Lower lobe of right lung (tissue), 2 donors: ENCODE measurements at places on chromosomes 6 and 20. TPM values are rescaled to one million over a fixed set of nuclear protein-coding genes. Genes with fewer than 3 reads are reported as not detected.

Gene RAET1E
- total RNA-seq, result not detected

Gene C20orf204
- 1.2 TPM for total RNA-seq

Gene MCCD1
- total RNA-seq, result not detected

Gene RSPH9
- total RNA-seq, result 2.6 TPM

Gene ADGRF4
- total RNA-seq, result not detected

Gene SAMD5
- total RNA-seq, result 8.7 TPM

Gene DPPA5
- not detected for total RNA-seq

Gene RNF39
- 2.5 TPM for total RNA-seq

Gene CAGE1
- not detected for total RNA-seq

Gene MDFI
- total RNA-seq, result 10.6 TPM

Gene IL20RA
- total RNA-seq, result 10.9 TPM

Gene CDH26
- 8.4 TPM for total RNA-seq

Gene CNPY3
- 84.0 TPM for total RNA-seq

Gene VTA1
- total RNA-seq, result 35.2 TPM

Gene ANKEF1
- total RNA-seq, result 3.8 TPM

Gene SRMS
- total RNA-seq, result not detected

Gene EMILIN3
- 0.15 TPM for total RNA-seq

Gene LPA
- total RNA-seq, result 0.30 TPM

Gene ASIP
- not detected for total RNA-seq

Gene LAMA5
- total RNA-seq, result 282 TPM

Gene FAXC
- 4.3 TPM for total RNA-seq

Gene F13A1
- 187 TPM for total RNA-seq

Gene ULBP1
- 2.0 TPM for total RNA-seq

Gene CGA
- not detected for total RNA-seq

Gene SNAI1
- 1.9 TPM for total RNA-seq

Gene PPIL6
- 10.6 TPM for total RNA-seq

Gene C20orf202
- total RNA-seq, result 2.1 TPM

Gene YIPF3
- 103 TPM for total RNA-seq

Gene RIPK1
- 26.3 TPM for total RNA-seq

Gene OXT
- total RNA-seq, result not detected

Gene GHRH
- not detected for total RNA-seq

Gene RHAG
- total RNA-seq, result not detected

Gene ELOVL2
- 0.21 TPM for total RNA-seq

Gene SLPI
- 1,714 TPM for total RNA-seq

Gene DOK5
- 0.74 TPM for total RNA-seq

Gene CLVS2
- total RNA-seq, result 0.03 TPM

Gene NFATC2
- total RNA-seq, result 6.6 TPM

Gene PRR18
- total RNA-seq, result 0.59 TPM

Gene MAVS
- 42.9 TPM for total RNA-seq

Gene SIRPA
- 130 TPM for total RNA-seq

Gene SALL4
- total RNA-seq, result 0.09 TPM

Gene OTOR
- total RNA-seq, result not detected

Gene FAM162B
- 14.9 TPM for total RNA-seq

Gene ANKRD66
- total RNA-seq, result 4.0 TPM

Gene WFDC10B
- 1.2 TPM for total RNA-seq

Gene LY86
- total RNA-seq, result 20.2 TPM

Gene MRPS10
- total RNA-seq, result 23.6 TPM

Gene UBE2J1
- total RNA-seq, result 46.9 TPM

Gene BPIFB4
- total RNA-seq, result not detected

Gene ZNF311
- 1.6 TPM for total RNA-seq

Gene ZBTB9
- 9.5 TPM for total RNA-seq

Gene SFT2D1
- 52.8 TPM for total RNA-seq

Gene SLC4A11
- total RNA-seq, result 5.0 TPM

Gene C2
- total RNA-seq, result 311 TPM

Gene PPP1R3G
- total RNA-seq, result 0.41 TPM

Gene GRM4
- total RNA-seq, result not detected

Gene PREX1
- 78.2 TPM for total RNA-seq

Gene SNRPB2
- 44.6 TPM for total RNA-seq
